Stimulated activated CD8-positive, alpha-beta memory T cell treated with anti-CD3 and anti-CD28 coated beads, Interleukin-4, amount 100 ng/mL, for 4 hours (primary cell): ENCODE measurements at places on chromosomes 2 and 18.

- DNase-seq = no peak
These were observed 228.9 kb downstream of the TMEM163 start for GRCh38 chr2:134489732-134490384.

- no peak for DNase-seq
These were observed 40.5 kb downstream of the COLEC12 start for GRCh38 chr18:459814-460593.

- DNase-seq = no peak
These were observed 224.1 kb downstream of the PHLPP1 start for GRCh38 chr18:62939433-62939832.

DNA sequence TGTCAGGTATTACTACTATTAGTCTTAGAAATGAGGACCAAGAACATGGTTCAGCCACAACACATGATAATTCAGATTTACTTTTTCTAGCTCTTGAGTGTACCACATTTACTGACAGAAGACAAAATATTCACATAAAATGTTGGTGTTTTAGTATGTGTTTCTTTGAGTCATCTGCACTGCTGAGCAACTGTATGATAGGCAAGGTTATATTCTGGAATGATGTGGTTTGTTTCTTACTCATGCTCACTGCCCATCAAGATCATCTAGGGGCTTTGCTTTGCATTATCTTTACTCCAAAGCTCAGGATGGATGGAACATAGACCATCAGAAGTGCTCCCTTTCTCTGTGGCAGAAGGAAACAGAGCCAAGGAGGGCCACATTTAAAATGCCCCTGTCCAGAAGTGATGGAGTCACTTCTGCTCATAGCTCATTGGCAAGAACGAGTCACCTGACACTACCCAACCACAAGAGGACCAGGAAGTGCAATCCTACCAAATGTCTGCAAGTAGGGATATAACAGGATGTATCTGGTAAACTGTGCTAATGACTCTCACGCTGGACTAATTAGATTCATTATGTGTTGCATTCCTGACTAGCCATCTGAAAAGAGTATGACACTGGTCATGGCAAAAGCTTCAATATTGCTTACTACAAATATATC is 81.5 kb downstream of the DIS3L2 start:
- no peak for DNase-seq
